ENCODE measurements at places on chromosomes 3 and 15.

DNA sequence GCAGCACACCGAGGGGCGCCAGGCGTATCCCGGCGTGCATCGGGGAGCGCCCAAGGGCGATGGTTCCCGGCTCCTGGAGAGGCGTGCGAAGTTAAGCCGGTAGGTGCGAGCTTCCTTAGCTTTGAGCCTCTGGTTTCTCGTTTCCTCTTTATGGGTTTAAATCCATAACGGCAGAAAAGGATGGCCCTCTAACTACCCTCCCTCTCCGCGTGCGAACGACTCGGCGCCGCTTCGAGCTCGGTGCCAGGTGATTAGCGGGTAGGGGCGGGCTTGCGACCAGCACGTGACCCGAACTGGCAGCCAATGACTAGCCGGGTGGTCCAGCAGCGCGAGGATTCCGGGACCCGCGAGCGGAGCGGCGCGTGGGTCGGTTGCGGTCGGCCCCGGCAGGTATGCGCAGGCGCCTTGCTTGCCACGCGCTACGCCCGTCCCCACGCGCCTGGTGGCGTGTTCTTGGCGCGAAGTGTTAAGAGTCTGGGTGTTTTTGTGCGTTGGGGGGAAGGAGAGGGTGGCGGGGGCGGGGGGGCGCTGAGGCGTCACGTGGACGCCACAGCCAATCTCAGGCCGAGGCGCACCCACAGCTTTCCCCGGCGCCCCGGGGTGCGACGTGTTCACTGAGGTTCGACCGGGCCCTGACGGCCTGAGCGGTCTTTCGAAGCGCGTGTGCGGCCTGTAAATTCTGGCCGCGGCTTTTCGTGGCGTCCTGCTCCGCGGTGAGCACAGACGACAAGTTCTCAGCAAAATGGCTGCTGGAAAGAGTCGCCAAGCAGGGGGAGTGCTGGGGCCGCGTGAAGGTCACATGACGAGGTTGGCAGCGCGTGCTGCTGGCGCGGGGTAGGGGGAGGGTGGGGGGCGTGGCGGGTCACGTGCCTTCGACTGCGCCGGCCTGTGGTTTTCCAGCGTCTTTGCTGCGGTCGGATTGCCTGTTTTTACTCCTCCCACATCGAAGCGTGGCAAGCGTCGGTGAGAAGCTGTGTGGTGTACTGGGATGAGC, 38.7 kb upstream of the MGA start:
- DNase-seq = peak; percentile 61

- DNase-seq = no peak
Measured at GRCh38 chr15:78605680-78606079, 15.1 kb downstream of the CHRNA3 start.

DNA sequence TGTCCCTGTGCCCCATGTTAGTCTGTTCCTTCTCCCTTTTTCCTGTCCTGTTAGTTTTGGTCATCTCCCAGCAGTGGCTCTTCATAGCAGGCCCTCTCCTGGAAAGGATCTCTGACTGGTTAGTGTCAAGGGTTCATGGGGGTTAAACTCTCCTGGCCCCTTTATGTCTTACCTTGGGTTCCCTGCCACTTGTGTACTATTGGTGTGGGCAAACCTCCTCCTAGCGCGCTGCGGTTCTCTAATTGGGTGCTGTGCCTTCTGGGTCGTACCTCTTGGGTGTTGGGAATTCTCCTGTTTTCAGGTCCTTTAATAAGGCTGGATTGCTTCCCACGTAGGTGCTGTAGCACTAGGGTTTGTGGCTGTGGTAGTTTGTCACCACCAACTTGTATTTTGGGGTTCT, 18.8 kb downstream of the GMPS start:
- DNase-seq = no peak

- DNase-seq = no peak
Measured at GRCh38 chr3:11610044-11610671, 33.6 kb downstream of the VGLL4 start.

Measured in GM12892 (cell line).